Activated CD8-positive, alpha-beta memory T cell treated with anti-CD3 and anti-CD28 coated beads for 24 hours (primary cell): ENCODE measurements at places on chromosomes 5 and 9.

DNA sequence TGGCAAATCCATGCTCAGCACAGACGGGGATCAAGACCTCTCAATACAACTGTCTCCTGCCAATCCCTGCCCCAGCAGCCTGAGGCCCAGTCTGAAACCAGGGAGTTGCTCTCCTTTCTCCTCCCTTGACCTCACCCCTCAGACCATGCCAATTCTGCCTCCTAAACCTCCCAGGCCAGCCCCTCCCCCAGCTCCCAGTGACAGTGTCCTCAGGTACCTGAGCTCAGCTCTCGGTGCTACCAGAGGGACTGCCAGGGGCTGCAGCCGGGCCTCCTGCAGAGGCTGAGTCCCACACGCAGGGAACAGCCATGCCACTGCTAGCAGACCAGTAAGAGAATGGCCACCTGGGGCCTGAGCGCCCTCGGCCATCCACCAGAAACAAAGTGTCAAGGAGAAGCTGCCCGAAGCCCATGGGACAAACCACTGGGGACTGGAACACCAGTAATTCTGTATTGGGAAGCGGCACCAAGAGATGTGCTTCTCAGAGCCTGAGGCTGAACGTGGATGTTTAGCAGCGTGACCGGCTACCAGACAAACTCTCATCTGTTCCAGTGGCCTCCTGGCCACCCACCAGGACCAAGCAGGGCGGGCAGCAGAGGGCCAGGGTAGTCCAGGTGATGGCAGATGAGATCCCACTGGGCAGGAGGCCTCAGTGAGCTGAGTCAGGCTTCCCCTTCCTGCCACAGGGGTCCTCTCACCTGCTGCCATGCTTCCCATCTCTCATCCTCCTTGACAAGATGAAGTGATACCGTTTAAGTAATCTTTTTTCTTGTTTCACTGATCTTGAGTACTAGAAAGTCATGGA lies 557 bp upstream of the IL3 start:
- peak; percentile 54 for DNase-seq

GRCh38 chr9:129416821-129417539 lies 203.9 kb downstream of the C9orf50 start:
- DNase-seq: no peak

DNA sequence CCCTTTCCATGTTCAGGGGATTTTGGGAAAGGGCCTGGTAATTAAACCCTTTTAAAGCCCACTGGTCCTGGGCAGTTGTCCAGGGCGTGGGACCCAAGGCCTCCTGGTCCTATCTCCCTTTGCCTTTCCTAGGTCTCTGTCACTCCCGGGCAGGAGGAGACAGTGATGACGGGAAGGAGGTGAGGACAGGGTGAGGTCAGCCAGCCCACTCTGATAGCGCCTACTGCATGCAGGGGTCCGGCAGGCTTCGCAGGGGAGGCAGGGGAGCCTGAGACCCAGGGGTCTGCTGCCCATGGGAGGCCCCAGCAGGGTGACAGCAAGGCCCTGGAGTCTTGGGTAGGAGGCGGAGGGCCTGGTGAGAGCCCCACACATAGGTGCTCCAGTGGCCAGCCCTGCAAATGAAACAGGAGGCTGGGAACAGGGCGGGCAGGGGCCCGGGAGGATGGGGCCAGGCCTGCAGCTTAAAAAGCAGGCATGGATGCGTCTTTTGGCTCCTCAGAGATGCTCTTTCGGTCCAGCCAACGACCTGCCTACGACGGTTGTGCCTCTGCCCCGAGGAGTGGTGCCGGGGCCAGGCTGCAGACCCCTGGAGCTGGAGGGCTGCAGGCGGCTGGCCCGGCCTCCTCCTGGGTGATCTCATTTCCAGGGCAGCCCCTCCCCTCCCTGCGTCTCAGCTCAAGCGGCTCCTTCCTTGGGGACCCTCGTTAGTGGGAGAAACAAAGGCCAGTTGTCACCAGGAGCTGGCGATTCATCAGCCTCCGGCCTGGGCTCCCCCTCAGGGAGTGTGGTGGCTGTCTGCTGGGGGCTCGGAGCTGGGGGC lies 6.7 kb upstream of the RXRA start:
- no peak for DNase-seq

GRCh38 chr9:21295992-21296391 lies 9.1 kb downstream of the IFNA5 start:
- DNase-seq: no peak

DNA sequence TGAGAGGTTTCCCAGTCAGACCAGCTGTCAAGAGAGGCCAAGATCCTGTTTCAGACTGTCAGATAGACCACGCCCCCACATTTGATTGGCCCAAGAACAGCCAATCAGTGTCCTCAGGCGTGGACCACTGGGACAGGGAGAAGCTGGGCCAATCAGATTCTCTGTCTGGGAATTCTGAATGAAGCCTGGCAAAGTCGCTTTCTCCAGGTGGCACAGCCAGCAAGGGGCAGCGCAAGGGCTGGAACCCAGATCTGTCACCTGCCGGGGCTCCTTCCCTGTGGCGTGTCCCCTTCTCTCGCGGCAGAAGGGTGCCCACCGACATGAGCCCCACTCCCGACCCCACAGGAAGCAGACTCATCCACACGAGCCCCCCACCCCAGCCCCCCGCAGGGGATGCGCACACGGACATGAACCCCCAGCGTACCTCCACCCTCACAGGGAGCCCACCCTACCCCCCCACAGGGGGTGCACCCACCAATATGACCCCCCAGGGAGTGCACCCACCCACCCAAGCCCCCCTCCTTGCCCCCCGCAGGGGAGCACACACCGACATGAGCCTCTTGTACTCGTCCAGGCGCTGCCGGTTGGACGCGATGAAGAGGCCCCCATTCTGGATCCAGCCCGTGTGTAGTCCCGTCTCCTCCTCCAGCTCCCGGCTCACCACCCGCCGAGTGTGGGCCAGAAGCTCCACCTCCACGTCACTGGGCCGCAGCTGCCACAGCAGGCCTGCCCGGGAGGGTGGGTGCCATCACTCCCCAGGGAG lies 6.1 kb downstream of the SARDH start:
- no peak for DNase-seq

DNA sequence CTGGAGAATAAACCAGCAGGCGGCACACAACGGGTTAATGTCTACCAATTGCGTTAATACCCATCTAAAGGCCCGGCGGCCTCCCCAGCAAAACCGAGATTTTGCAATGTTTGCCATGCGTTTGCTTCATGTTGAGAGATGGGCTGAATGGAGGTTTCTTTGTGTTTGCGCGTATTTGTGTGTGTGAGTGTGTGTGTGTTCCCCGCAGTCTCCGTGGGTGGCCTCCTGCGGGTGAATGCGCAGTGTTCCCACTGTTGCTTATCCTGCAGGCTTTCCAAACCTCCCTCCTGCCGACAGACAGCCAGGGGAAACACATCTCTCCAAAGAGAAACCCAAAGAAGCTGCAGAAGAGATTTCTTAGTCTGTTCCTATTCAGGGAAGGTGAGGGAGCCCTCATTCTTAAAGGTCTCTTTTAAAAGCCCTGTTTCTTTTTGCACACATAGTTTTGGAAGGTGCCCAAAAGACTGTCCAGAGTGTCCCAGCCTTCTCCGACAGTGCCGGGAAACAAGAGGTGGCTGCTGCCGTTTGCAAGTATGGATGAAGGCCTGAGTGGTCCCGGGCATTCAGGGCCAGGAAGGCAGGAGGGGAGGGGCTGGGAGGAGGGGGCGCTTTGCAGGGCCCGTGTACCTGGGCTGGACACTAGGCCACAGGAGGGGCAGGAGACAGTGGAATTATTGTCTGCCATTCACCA lies 103.8 kb upstream of the ERCC6L2 start:
- DNase-seq: no peak

DNA sequence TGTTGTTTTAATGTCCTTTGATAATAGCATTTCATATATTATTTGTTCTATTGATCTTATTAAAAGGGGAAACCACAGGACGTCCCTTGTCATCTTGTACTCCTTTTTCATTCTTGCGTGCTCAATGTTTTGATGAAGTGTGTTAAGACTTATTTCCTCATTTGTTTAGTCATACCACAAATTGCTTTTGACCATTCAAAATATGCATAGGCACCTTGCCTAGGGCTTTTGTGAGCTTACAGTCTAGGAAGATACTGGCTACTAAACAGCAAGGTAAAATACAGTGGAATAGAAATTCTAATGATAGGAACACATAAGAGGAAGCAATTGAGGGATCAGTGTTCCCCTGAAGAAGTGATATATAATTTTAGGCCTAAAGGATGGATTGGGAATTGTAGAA lies 190.3 kb downstream of the WDR70 start:
- no peak for DNase-seq

GRCh38 chr5:55096182-55096581 lies 6.3 kb upstream of the GZMA start:
- no peak for DNase-seq

GRCh38 chr9:91532325-91532724 lies 108.7 kb upstream of the NFIL3 start:
- DNase-seq: no peak

DNA sequence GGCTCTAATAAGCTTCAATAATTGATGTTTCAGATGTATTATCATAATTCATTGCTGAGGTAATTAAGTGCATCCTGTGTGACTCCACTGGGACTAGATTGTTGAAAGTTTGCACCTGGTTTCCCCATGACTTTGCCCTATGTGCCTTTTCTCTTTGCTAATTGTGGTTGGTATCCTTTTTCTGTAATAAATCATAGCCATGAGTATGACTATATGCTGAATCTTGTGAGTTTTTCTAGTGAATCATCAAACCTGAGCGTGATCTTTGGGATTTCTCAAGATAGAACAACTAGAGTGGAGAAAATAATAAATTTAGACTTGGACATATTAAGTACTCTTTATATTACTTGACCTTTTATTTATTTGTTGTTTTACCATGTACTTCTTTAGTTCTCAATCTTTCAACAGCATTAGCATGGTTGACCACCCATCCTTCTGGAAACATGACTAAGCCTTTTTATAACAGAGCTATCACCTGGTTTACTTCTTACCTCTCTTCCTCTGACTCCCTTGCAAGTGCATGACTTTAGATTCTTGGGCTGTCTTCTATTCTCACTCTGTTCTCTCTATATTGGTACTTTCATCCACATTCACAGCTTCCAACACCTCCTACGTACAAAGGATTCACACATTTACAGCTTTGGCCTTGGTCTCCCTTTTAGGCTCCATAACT lies 239.6 kb upstream of the TAS2R1 start:
- no peak for DNase-seq

- DNase-seq: no peak
These were observed 47.3 kb downstream of the MTRR start for GRCh38 chr5:7916171-7916804.

GRCh38 chr5:153081385-153081784 lies 409.1 kb upstream of the GRIA1 start:
- no peak for DNase-seq

- no peak for DNase-seq
These were observed 31.9 kb upstream of the C5orf24 start for GRCh38 chr5:134813827-134814226.

- DNase-seq: no peak
These were observed 88.2 kb downstream of the ERCC6L2 start for GRCh38 chr9:95963659-95964058.

DNA sequence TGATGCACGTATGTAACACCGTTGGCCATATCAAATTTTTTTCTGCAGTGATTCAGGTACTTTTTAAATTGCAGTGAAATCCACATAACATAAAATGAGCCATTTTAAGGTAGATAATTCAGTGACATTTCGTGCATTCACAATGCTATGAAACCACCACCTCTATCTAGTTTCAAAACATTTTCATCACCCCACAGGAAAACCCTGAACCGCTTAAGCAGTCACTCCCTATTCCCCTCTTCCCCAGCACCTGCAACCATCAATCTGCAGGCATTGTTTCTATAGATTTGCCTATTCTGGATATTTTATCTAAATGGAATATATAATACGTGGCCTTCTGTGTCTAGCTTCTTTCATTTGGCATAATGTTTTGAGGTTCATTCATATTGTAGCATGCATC lies 79.2 kb downstream of the BOD1 start:
- no peak for DNase-seq

DNA sequence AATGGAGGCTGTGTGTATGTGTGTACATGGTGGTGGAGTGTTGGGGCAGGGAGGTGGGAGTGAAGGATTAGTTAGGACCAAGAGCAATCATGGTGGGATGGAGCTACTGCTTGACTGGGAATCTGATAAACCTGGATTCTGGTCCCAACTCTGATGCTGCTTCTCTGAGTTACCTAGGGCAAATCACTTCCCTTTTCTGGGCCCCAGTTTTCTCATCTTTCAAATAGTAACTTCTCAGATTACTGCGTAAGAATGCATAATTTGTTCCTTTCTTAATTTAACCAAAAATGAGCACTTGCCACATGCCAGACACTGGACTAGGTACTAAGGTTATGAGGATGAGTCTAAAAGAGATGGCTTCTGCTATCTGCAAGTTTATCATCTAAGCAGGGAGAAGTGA lies 20.8 kb upstream of the ANXA6 start:
- no peak for DNase-seq

DNA sequence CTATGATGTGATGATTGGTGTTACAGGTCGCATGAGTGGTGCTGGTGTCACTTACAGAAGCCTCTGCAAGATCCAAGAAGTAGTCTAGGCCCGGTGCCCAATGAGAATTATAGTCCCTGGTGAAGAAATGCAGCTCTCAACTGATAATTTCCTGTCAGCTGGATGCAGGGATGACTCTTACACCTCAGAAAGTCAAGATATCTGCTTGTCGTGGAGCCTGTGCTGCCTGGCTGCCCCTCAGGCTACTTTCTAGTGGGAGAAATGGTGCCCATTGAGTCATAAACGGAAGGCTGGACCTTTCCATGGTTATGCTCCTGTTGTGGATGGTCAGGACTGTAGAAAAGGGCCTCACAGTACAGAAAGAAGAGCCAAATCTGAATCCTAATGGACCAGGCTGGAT lies 46.8 kb upstream of the NXNL2 start:
- DNase-seq: no peak

DNA sequence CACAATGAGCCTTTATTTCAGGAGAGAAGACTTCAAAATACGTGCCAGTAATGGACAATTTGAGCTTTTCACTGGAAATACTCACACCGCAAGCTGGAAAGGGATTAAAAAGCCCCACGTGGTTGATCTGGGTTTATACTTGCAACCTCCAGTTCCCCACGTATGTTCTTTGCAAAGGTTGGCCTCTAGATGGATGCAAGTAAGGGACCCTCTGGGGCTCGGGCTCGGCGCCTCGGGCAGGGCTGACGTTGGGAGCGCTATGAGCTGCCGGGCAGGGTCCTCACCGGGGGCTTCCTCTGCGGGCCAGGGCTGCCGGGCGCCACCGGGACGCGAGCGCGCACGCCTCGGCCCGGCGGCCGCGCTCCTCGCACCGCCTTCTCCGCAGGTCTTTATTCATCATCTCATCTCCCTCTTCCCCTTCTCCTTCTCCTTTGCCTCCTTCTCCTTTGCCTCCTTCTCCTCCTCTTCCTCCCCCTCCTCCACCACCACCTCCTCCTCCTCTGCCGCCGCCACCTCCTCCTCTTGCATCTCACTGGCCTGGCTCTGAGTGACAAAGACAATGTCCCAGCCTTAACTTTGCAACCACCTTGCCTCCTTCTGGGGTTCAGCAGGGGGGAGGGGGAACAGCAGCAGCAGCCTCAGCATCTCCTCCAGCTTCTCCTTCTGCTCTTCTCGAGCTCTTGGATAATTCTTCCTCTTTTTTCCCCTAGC lies 701 bp upstream of the ZNF462 start:
- DNase-seq: no peak

DNA sequence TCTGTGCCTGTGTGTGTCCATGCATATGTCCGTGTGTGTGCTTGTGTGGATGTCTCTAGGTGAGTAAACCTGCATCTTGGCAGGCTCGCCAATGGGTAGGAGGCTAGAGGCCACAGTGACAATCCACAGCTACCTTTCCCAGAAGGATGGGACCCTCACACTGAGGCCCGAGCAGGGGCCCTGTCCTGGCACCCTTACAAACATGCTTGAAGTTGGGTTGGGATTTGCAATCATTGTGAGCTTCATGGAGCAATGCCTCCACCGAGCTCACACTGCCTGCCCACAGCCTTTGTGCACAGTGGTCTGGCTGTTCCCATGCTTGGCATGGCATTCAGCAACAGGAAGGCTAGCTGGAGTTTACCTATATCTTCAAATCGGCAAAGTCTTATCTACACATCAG lies 311.1 kb upstream of the IRX1 start:
- no peak for DNase-seq
